A673 (cell line): ENCODE measurements at places on chromosomes 2 and 18.

- no peak for DNase-seq
Observed at GRCh38 chr2:60888853-60889252, 7.5 kb downstream of the REL start.

- DNase-seq, result no peak
Observed at GRCh38 chr2:45840481-45840880, 189.0 kb downstream of the PRKCE start.

GRCh38 chr18:22739789-22740188 is 193.3 kb upstream of the RBBP8 start:
- no peak for DNase-seq

DNA sequence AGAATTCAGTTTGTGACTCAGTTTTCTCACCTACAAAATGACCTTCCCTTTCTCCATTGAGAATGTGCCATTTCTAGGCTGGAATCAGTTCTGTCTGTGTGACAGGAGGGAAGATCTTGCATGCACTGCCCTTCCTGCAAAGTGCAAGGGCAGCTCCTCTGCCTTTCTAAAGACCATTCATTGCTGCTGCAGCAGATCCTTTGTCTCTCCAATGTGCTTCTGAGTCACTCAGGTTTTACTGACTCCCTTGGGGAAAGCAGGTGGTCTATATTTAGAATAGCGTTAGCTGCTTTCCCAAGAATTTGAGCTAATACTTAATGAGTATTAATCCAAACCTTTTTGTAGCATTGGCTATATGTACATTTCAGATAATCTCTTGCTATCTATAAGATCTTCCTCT is 62.5 kb downstream of the DAW1 start:
- peak; percentile 64 for DNase-seq

GRCh38 chr2:228649447-228649846 is 468.0 kb upstream of the SPHKAP start:
- DNase-seq, result no peak

DNA sequence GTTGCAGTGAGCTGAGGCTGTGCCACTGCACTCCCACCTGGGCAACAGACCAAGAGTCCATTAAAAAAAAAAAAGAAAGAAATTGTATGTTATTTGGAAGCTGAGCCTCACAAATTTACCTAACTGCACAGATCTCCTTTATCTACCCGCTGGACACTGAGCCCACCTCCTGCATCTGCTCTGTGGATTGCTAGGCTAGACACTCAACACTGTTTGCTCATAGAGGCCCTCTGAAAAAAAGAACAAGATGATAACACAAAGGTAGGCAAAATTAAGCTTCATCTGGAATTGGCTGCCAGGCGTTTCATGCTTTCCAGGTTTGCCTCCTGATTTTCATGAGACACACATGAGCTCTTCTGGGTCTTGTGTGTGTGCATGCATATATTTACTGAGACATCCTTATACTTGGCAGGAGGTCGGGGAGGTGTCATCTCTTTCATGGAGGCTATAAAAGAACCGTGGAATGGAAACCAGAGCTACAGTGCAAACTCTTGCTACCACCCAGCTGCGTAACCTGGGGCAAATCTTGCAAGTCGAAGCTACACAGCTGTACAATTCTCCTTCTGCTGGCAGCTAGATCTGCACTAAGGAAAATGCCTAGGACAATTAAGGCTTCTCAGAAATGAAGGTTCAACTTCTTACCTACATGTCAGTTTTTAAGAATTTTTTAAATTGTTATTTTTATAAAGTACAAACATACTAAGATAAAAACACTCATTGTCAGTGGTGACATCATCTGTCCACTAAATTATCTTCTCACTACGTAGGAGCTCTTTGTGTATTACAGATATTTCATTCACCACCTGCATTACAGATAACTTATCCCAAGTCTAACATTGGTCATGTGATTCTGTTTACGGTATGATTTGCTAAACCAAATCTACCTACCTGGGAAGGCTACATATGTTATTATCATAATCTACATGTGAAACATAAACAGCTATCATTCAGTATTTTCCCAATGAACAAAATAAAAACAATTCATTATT is 63.1 kb downstream of the CABYR start:
- DNase-seq, result no peak

DNA sequence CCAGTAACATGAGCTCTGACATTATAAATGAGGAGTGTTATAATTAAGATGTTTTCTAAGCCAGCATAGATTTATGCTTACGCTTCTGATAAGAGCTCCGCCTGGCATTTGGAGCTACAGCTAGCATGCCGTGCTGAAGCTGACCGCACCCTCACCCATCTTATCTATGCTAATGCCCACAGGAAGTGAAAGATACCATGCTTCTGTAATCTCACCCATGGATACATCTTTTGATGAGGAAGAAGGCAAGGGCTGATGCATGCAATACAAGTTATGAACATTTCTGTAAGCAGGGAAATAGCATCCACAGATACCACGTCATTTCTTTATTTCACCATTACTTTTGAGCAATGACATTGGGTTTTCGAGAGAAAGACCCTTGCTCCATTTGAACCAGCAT is 82.3 kb downstream of the ARL4C start:
- DNase-seq, result no peak

DNA sequence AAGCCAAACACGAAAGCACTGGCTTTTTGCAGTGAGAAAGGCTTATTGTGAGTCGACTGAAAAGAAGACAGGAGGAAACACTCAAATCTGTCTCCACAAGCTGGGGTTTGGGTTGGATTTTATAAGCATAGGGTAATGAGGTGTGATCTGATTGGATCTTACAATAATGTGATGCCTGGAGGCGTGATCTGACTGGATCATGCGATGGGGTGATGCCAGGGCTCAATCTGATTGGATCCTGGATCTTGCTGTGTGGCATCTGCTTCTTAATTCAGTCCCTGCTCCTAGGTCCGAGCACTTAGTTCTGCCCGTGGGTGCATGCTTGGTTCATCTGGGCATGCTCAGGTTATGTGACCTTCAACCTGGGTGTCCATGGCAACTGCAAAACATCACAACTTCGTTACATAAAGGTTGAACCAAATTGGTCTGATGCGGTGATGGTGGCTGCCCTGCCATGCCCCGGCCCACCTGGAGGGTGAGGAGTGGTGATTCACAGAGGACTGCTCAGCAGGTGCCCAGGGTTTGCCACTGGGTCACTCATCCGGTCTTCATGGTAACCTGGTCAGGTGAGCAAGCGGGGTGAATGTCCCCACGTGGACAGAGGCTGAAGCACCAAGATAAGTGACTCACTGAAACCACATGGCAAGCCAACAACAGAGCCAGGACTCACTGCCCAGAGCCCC is 111.0 kb downstream of the KCNF1 start:
- peak; percentile 14 for DNase-seq

- DNase-seq, result no peak
Observed at GRCh38 chr2:69576880-69577279, 66.7 kb downstream of the AAK1 start.

- DNase-seq, result peak; percentile 82
Observed at GRCh38 chr2:71742953-71743601, 289.7 kb downstream of the DYSF start.

GRCh38 chr18:686339-687111 is 25.9 kb downstream of the ENOSF1 start:
- no peak for DNase-seq

DNA sequence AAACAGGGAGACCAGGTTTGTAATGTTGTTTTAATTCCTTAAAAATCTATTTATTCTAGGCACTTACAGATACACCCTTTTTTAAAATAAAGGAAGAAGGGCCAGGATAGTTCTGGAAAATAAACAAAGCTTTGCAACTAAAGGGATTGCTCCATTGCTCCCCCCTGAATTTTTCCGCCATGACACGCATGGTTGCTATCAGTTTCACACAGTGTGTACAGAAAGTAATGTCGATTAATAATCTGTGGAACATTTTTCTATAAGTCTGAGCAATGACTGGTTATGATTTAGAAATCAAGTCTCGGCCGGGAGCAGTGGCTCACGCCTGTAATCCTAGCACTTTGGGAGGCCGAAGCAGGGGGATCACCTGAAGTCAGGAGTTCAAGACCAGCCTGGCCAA is 90.8 kb downstream of the GAREM1 start:
- DNase-seq, result no peak

GRCh38 chr2:241862093-241862492 is 3.4 kb upstream of the PDCD1 start:
- no peak for DNase-seq

- DNase-seq, result no peak
Observed at GRCh38 chr2:148548716-148549400, 95.7 kb upstream of the EPC2 start.

GRCh38 chr18:26843760-26844159 is 21.7 kb downstream of the AQP4 start:
- no peak for DNase-seq
